ENCODE measurements at places on chromosomes 2 and 18.

DNA sequence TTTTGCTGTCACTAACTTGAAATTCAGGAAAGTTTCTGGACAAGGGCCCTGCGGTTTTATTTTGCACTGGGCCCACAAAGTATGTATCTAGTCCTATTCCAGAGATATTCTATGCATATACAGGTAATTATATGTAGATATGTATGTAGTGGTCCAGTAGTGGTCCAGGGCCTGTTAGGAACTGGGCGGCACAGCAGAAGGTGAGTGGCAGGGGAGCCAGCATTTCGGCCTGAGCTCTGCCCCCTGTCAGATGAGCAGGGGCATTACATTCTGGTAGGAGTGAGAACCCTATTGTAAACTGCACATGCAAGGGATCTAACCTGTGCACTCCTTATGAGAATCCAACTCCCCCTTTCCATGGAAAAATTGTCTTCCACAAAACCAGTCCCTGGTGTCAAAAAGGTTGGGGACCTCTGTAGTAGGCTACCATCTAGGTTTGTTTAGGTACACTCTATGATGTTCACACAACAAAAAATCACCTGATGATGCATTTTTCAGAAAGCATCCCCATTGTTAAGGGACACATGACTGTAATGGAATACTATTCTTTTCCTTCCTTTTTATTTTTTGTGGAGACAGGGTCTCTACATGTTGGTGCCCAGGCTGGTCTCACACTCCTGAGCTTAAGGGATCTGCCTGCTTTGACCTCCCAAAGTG is 2.8 kb upstream of the PPP4R3B start:
- DNase-seq: no peak

DNA sequence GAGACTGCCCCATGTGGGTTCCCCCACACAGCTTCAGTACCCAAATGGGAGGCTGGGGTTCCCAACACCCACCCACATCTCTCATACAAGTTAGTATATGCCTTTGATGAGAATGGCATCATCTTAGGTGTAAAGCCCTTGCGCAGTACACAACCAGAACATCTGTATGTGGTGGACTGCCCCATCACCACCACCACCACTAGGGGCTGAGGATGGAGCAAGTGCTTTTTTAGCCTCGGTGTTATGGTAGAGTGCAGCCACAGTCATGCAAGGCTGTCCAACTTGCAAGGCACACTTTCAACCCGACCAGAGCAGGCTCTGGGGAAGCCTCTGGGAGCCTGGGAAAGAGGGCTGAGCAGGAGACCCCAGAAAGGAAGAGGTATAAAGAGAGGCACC is 241.2 kb downstream of the TFCP2L1 start:
- DNase-seq: no peak

DNA sequence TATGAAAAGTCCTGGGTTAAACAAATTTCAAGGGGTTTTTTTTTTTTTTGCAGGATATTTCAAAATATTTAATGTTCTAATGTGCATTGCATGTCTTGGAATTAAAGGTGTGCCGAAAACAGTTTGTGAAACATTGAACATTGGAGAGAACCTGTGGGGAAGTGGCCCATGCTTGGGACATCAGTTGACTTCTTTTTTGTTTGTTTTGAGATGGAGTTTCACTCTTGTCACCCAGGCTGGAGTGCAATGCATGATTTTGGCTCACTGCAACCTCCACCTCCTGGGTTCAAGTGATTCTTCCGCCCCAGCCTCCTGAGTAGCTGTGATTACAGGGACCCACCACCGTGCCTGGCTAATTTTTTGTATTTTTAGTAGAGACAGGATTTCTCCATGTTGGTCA is 71.0 kb upstream of the RAPH1 start:
- no peak for DNase-seq

GRCh38 chr2:17798338-17798737 is 17.9 kb upstream of the MSGN1 start:
- DNase-seq: no peak

GRCh38 chr2:99984799-99985515 is 157.4 kb downstream of the AFF3 start:
- DNase-seq: no peak

All from CD4-positive, alpha-beta T cell treated with Interleukin-6 at 100 ng/mL for 8 hours (primary cell).